ENCODE measurements at places on chromosomes 12 and 14.

DNA sequence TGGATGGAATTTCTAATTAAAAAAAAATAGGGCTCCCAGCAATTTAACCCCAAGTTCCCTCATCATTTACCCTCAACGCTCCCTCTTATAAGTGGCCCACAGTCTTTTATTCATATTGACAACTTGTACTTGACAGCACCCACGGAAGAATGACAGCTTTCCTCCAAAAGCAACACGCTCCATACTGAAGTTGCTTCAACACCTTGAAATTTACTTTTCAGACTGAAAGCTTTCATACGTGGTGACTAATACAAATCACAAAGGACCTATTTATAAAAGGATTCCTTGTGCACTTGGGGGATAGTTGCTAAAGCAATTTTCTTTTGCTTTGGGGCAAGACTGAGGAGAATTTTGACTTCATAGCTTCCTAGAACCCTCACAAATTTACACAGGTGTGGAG lies 1629.4 kb upstream of the SEL1L start:
- DNase-seq: no peak

GRCh38 chr12:92075425-92075914 lies 70.2 kb downstream of the BTG1 start:
- DNase-seq: no peak

- DNase-seq: no peak
Measured at GRCh38 chr14:71271166-71271945, 364.1 kb downstream of the PCNX1 start.

GRCh38 chr14:77141214-77142004 lies at the start of gene ZDHHC22:
Gene ZDHHC22, minus strand, starts transcription at chr14:77141791. Its CDS starts 2,053 bp downstream, at chr14:77139738.
- no peak for DNase-seq

- no peak for DNase-seq
Measured at GRCh38 chr14:24879661-24880386, 170.1 kb downstream of the STXBP6 start.

GRCh38 chr12:123513805-123514204 lies 19.7 kb downstream of the RILPL1 start:
- no peak for DNase-seq

GRCh38 chr14:102633906-102634595 lies 41.6 kb downstream of the RCOR1 start:
- no peak for DNase-seq

DNA sequence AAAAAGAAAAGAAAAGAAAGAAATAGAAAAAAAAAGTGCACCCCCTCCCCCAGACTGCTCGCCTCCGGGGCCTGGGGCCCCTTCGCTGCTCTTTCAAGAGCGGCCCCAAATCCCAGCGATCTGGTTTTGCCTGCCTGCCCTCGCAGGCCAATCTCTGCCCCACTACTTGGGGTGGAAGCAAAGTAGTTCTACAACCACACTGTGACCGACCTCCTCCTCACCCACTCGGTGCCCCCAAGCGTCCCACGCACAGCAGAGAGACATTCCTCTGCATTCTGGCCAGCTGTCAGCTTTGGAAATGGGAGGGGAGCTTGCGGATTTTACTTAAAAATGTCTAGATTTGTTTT lies 2.4 kb upstream of the TBX3 start:
- no peak for DNase-seq

DNA sequence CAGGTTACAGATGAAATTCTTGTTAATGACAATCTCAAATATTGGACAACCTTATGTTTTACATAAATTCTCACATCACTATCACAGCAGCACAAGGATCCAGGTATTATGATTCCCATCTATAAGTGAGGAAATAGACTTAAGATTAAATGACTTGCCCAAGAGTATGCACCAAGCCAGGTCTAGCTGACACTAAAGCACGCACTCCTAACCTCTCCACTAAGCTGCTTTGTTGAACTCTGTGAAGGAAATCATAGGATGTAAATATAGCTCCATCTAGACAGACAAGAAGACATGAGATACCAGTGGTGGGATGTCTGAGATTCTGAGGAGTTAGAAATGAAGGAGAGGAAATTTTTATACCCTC lies 87.9 kb downstream of the PHLDA1 start:
- DNase-seq: no peak

GRCh38 chr14:37186865-37187264 lies 10.9 kb upstream of the MIPOL1 start:
- DNase-seq: no peak

DNA sequence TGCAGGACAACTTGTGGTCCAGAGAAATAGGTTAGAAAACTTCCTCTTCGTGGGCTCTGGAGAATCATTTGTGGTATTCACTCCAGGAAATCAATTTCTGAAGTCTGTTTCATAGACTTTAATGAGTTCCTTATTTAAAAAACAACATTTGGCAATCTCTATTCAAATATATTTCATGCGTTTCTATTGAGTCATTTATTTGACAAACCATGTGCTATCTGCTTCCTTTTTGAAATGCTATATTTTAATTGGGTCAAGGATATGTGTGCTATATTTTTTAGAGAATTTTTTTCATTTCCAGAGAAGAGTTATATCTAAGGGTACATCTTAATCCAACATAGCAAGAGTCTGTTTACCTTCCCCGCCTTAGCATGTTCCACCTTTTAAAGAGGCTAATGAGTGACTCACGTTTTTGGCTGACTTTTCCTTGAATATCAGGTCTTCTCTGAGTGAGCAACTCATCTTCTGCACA lies 252.4 kb upstream of the EGLN3 start:
- no peak for DNase-seq
